ENCODE measurements at places on chromosomes 12 and 14.

DNA sequence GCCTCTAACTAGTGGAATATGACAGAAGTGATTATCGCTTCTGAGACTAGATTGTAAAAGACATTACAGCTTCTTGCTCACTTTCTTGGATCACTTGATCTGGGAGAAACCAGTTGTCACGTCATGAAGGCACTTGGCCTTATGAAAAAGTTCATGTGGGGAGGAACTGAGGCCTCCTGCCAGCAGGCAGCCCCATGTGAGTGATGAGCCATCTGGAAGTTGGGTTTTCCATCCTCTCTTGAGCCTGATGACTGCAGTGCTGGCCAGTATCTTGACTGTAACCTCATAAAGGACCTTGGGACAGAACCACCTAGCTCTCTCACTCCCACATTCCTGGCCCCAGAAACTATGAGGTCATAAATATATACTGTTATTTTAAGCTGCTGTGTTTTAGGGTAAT lies 28.0 kb downstream of the TTLL5 start:
- DNase-seq: no peak

GRCh38 chr12:124150168-124150567 lies 144.7 kb upstream of the RFLNA start:
- no peak for DNase-seq

GRCh38 chr14:86654558-86655184 lies 1124.7 kb downstream of the FLRT2 start:
- peak; percentile 13 for DNase-seq

DNA sequence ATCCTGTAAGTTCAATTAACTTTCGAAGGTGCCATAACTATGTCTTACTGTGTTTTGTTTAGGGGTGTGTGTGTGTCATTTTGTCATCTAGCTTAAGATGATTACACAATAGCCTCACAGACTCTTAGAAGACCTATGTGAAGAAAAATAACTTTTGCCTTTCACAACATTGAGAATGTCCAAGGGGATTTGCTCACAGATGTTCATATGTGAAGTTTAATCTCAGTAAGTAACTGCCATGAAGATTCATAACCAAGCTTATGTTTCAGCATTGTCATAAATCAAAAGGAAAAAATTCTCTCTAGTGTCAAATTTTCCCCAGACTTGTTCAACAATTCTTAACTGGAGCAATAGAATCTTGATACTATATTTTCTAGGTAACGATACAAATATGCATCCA lies 226.1 kb upstream of the PRKD1 start:
- DNase-seq: no peak

DNA sequence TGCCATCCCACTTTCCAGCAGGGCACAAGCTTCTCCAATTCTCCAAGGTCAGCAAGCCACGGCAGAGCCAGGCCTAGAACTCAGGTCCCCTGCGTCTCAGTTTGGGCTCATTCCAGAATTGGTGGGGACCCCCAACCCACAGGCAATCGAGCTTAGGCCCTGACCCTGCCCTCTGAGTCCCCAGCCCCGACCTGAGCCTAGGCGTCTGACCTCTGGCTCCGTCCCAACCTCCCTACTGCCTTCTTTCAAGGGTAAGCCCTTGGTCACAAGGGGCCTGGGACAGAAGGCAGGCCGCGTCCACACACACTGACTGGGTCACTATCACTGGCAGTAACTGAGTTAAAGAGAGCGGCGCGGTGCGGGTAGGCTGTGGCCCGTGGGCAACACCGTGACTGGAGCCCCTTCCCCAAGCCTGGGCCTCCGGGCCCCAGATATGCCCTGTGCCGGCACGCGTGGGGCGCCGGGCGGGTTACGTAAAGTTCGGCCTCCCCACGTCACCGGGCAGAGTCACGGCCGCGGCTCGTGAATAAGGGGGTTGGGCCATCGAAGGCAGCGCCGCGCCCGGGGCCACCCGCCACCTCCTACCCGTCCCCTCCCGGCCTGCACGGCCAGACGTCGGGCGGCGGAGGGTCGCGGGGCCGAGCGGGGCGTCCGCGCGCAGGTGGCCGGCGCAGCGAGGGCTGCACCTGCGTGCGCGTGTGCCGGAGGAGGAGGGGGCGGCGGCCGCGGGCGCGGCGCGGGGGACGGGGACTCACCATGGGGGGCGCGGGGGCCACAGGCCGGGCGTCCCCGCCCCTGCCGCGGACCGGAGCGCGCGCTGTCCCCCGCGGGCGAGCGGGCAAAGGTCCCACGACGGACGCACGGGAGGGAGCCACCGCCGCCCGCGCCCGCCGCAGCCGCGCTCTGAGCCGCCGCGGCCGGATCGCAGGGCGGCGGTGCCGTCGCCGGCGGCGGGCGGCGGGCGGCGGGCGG lies 516 bp downstream of the ANKRD9 start:
- no peak for DNase-seq

DNA sequence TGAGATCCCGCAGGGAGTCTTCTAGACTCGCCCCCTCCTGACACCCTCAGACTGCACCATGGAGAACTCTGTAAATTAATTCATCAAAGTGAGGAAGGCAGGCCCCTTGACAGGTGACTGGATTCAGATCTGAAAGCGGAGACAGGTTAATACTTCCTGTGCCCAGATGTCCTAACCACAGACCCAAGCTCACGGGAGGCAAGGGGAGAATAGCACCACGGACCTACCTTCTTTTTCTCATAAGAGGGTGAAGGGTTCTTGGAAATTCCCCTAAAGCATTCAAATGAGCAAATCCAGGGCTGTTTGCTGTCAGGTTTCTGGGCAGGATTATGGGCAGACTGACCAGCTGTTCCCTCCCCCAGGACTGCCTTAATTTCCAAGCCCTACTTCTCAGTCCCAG lies 170.0 kb downstream of the ZFP36L1 start:
- DNase-seq: no peak

GRCh38 chr12:80979816-80980215 lies 42.1 kb upstream of the LIN7A start:
- peak; percentile 19 for DNase-seq

DNA sequence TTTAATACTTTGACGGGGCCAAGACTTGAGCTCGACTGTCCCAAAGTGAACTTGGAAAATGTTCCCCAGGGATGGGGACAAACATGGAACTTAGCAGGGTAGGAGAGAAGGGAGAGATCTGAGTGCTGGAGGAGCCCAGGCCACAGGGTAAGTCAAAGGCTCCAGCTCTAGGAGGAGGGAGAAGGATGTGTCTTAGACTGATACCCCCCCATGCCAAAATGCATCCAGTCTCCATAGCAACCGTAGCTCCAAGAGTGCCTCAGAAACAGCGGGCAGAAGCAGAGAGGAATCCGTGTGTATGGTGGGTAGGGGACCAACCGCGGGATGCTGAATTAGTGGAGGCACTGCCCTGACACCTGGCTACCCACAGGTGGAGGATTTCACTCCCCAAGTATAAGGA lies 845 bp upstream of the AGAP2 start:
- DNase-seq: no peak
